ENCODE measurements at places on chromosomes 2 and 18. TPM values are rescaled to one million over a fixed set of nuclear protein-coding genes. Genes with fewer than 3 reads are reported as not detected.

Gene FIGN
- 3.4 TPM for total RNA-seq

- no peak for DNase-seq
These were observed 188.0 kb upstream of the PKDCC start for GRCh38 chr2:41859615-41860514.

DNA sequence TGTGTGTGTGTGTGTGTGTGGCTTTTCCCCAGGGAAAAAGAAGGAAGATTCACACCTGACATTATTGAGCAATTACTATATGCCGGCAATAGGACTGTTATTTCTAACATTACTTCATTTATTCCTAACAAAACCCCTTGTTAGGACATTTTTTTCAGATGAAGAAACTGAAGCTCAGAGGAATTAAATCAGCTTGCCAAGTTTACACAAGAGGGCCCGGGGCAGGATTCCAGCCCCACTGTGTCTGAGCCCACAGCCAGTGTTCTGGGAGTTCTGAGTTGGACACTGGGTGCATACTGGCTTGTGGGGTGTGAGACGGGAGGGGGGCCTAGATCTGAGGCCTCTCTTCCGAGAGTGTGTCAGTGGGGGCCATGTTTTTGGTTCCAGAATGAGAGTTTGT is 9.9 kb downstream of the TOGARAM2 start:
- peak; percentile 24 for DNase-seq

- DNase-seq: no peak
These were observed 467 bp downstream of the PUM2 start for GRCh38 chr2:20350041-20350712.

DNA sequence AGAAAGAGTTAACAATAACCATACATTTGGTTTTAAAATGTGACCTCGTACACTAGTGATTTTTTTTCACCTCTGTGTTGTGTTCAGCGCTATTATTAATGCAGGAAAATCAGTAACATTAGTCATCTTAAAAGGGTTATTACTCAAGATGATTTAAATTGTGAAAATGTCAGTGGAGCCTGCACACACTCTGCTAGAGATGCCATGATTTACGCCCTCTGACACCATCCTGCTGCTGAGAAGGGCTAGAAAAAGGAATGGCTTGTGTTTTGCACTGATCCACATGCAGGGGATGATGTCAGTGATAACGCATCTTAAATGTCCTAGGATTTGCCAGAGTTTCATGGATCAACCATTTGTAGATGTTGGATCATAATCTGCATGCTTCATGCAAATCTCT is 121.3 kb upstream of the BOD1L2 start:
- DNase-seq: no peak

Gene ANKRD62
- 14.2 TPM for total RNA-seq

DNA sequence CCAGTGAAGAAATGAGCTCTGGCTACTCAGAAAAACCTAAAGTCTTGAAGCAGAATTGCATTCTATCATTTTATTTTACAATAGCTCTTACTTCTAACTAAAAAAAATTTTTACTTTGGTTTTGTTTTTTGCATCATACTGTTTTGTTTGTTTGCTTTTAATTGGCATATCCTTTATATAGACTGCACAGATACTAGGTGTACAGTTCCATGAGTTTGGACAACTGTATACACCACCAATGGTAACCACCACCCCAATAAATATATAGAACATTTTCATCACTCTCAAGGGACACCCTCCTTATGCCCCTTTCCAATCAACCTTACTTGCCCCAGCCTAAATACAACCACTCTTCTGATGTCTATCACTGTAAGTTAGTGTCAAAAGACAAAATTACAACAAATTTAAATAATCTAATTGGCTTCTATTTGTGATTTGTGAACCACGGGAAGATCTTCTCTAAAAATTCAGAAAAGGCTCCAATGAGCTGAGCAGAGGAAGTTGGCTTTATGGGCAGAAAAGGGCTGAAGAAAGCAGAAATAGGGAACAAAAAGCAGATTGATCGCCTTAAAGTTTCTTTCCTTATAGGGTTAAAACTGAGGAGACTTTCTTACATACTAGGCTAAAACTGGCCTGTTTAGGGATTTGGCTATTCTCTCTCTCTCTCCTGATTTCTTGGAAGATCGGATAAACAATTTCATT is 22.2 kb upstream of the SOS1 start:
- DNase-seq: no peak

Gene RAB1A
- 53.7 TPM for total RNA-seq

DNA sequence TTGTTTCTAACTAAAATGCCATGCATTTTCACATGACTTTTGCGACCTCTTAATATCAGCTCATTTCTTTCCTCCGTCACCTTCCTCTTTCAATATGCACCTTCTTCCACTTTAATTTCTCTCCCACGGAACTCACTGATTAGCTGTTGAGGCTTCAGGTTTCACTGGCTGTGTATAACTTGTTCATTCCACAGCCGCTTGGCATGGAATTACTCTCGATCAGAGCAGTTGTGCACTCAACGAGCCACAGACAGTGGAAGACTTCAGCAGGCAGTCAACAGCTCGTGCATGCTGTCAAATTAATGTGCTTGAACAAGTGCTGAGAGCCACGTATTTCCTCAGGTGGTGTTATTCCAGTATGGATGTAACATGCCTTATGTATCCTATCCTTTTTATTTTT is 491.2 kb upstream of the DDX18 start:
- peak; percentile 13 for DNase-seq

DNA sequence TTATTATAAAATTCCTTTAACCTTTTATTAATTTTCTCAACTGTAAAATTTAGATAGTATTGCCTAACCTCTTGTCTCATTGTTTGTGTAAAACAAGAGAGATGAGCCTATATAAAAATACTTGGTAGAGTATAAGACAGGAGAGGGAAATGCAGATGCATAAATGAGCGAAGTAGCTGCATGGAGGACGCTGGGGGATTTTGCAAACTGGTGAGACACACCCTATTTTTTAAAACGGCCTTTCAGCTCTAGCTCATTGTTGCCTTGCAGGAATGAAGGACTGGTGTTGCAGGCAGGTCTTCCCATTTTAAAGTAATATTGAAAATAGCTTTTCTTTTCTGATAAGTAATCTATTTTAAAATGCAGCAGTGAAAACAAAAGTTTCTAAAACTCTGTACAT is 435.3 kb upstream of the HNRNPA3 start:
- DNase-seq: no peak

DNA sequence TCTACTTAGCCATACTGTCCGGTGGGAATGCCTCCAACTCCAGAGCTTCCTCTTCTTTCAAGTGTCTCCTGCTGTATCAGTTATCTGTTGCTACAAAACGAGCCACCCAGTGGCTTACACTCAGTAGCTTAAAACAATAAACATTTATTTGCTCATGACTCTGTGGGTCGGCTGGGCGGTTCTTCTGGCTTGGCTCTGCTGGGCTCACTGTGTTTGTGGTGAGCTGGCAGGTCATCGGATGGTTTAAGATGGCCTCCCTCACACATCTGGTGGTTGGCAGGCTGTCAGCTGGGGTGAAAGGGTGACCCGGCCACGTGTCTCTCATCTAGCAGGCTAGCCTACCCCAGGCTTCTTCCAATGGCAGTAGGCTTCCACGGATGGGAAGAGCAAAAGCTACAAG is 122.4 kb upstream of the SLC1A4 start:
- DNase-seq: no peak

GRCh38 chr2:204972606-204973336 is 427.5 kb downstream of the PARD3B start:
- no peak for DNase-seq

Gene PARD3B
- 15.0 TPM for total RNA-seq

- no peak for DNase-seq
These were observed 19.4 kb upstream of the CYP1B1 start for GRCh38 chr2:38095079-38095995.

Gene SCN9A
- 9.9 TPM for total RNA-seq

DNA sequence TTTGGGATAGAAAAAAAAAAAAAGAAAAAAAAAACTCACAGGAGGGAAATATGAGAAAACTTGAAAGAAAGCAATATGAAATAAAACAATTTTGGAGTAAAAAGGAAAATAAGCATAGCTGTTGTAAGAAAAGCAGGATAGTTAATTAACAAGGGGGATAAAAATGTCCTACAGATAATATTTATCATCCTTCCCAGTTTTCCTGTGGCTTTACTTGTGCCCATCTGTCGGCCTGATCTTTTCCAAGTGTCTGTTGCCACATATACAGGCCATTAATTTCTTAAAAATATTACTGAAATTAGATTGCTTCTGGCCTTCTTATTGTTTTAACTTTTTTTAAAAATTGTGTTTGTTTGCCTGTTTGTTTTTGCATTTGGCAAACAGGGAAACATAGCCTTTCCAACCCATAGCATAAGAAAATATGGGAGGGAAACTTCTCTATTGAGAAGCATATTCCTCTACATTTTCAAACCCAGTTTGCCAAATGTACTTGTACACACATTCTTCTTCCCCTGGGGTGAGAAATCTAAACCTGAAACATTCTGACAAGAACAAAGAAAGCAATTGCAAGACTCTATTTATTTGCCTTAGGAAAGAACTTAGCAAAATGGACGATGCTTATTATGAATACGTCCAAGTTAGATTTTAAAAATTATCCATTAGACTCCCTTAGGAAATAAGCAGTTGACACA is 272.3 kb downstream of the CDH20 start:
- no peak for DNase-seq

Gene MYOM1
- total RNA-seq: 21.8 TPM

Data from body of pancreas (tissue), 4 donors.